ENCODE measurements at places on chromosomes 1 and 21.

DNA sequence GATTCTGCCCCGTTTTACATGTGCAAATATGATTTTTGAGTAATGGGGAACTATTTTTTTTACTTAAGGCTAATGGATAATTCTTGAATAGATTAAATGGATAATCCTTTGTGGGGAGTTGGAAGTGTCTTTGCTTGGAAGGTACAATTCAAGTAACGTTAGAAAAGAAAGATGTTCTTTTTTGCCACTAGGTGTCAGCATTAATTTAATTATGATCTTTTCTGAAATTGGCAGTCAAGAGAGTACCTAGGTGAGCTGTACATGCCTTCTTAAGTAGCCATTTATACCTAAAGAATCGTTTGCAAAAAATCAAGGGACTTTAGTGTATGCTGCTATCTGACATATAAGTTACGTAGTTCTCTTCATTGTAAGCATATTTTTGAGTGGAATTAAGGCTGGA, 2.2 kb downstream of the FBXO28 start:
- DNase-seq: no peak

DNA sequence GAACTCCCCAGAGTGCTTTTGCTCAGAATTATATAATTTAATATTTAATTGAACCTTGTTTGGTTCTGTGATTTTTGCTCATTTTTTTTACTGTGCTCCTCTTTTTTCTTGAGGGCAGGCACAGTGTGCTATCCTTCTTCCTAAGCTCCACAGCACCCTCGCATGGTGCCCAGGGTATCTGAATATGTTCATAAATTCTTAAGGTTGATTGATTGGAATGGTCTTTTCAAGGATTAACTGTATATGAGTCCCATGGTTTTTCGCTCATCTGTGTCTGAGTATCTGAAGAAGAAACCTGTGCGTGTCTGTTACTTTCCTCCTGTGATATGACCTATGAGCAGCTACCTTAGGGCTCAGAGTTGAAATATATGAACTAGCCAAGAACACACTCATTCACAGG, 393.7 kb downstream of the HLX start:
- DNase-seq: no peak

GRCh38 chr21:46248827-46249226, 20.3 kb upstream of the LSS start:
- DNase-seq: no peak

DNA sequence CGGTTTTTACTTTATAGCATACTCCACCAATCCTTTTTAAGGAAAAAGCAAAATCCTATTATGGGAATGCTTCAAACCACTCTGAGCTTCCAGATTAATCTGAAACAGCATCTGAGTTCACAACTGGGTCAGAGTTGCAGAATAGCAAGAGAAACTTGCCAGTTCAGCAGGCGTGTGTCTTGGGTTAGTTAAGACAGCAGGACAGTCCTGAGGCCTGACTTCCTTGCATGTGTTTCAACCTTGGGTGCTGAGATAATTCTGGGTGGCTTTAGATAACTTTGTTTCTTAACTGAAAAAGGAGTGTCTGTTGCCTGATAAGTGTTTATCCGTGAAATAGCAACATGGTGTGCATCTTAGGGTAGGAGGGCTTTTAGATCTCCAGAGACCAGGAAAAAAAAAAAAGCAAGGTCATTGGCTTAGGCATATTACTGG, 169.2 kb downstream of the DHRS3 start:
- DNase-seq: no peak

GRCh38 chr1:60227601-60228000, 154.0 kb upstream of the C1orf87 start:
- DNase-seq: no peak

Data from HS-27A (cell line).